ENCODE measurements at places on chromosomes 4 and X.

DNA sequence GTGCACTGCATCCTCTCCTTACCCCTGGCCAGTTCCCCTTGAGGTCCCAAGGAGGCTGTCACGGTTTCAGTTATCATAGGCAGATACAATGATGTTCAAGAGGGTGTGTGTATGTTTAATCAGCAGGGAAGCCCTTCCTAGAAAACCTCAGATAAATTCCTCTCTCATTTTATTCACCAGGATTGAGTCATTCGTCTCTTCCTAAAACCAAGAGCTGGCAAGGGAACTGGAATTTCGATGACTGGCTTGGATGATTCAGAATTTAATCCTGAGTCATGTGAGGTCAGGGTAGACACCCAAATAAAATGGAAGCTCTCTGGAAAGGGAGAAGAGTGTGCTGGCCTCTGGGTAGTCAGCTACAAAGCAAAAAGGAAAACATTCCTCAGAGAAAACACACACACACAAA is 106.2 kb upstream of the RAPGEF2 start:
- no peak for DNase-seq

GRCh38 chr4:138112389-138112788 is 129.8 kb downstream of the SLC7A11 start:
- DNase-seq = no peak

DNA sequence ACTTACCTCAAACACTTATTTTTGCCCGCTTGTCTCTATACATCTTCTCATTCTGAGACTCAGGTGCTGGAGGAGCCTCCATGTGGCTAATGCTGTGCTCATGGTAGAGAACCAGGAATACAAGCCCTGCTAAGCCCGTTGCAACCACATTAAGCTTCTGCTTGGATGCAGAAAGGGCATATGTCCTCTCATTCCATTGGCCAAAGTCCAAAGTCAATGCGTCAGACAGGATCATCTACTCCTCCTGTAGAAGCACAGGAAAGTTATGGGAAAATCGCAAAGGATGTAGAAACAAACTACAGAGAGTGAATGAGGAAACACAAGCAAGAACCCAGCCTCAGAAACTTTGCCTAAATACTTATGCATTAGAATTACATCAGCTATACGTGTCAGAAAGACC is 124.5 kb upstream of the AGA start:
- DNase-seq = no peak

GRCh38 chr4:154354883-154355282 is 136.7 kb downstream of the DCHS2 start:
- DNase-seq = no peak

DNA sequence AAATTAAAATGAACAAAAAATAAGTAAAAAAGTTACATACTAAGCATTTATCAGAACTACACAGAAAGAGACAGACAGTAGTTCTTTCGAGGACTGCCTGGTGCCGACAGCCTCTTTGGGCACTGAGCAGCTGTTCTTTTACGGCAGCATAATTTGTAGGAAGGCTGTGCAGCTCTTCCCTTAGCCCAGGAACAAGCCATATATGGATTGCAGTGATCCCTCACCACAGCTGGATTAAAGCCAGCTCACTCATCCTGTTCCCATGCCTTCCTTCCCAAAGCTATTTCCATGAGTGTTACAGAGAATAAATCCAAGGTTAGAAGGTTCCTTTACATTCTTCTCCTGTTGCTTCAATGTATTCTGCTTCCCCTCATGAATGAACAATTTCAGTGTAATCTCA is 71.7 kb downstream of the DDX60L start:
- no peak for DNase-seq

DNA sequence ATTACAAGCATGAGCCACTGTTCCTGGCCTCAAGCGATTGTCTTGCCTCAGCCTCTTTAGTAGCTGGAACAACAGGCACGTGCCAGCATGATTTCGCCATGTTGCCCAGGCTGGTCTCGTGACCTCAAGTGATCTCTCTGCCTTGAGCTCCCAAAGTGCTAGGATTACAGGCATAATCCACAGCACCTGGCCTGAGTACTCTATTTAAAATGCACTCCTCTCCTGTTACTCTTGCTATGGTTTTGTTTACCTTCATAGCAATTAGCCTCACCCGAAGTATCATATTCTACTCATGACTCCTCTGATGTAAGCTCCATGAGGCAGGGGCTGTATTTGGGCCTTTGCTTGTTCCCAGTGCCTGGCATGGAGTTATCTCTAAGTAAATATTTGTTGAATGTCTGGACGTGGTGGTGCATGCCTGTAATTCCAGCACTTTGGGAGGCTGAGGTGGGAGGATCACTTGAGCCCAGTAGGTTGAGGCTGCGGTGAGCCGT is 92.5 kb upstream of the SLC34A2 start:
- no peak for DNase-seq

GRCh38 chrX:40644821-40645358 is 2.5 kb downstream of the CXorf38 start:
- no peak for DNase-seq

DNA sequence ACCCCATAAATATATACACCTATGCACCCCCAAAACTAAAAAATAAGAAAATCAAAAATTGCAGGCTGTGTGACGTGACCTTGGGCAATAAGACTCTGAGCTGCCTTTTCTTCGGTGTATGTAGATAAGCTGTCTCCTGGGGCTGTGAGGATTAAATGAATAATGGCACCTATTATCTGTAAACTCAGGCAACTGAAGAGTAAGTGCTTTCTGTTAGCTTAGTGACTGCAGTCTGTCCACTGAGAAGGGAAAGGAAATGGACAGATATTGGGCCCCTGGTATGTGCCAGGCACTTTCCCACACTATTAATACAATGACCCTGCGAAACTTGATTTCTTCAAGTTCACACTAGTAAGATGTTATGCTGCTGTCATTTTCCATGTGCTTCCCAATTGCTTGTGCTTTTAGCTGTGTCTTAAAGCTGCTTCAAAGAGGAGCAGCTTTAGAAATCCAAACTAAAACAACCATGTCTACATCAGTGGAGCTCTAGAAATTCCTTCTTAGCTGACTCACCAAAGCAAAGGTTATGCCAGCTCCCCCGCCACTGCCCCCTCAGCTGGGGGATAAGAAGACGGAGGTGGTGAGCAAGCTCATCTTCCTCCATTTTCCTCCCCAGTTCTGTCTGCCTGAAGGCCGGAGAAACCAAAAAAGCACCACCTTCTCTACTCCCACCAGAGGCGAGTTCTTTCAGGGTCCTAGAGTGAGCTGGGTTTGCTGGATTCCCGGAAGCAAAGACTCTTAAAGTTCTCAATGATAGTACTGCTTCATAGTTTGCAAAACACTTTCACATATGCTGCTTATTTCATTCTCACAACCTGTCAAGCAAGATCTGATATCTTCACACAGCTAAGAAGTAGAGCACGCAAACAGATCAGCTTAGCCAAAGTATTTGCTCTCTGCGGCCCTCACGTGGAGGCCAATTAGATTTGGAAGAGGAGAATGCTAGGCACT is 8.8 kb upstream of the DGAT2L6 start:
- no peak for DNase-seq

DNA sequence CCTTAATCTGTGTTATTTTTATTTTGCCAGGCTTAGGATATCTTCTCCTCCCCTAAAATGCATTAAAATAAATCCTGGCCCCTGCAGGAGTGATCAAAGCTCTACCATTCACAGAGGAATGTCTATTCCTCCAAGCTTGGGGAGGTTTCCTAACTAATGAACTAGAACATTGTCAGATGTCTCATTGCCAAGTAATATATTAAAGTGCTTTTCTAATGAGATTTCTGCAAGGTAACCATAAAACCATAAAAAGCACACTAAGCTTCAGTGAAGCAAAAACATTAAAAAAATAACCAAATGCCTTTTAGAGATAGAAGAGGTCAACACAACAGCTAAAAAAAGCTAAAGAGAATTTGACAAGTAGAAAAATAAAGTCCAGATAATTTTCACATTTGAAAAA is 34.8 kb downstream of the IGFBP7 start:
- DNase-seq = no peak

DNA sequence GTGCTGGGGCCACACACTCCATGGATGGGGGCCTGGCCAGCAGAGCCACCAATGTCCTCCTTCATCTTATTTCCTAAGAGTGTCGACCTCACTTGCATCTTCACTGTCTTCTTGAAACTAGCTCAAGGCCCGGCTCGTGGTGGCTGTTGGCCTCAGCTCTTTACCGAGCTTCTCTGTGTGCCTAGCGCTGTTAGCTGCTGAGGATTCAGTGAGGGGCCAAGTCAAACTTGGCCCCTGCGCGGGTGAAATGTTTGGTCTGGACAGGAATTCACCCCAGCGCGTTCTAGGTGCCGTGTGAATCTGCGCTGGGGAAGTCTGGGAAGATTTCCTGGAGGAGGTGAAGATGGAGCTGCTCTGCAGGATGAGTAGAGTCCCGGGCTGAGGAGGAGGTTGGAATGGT is 8.5 kb downstream of the SORCS2 start:
- DNase-seq = no peak

DNA sequence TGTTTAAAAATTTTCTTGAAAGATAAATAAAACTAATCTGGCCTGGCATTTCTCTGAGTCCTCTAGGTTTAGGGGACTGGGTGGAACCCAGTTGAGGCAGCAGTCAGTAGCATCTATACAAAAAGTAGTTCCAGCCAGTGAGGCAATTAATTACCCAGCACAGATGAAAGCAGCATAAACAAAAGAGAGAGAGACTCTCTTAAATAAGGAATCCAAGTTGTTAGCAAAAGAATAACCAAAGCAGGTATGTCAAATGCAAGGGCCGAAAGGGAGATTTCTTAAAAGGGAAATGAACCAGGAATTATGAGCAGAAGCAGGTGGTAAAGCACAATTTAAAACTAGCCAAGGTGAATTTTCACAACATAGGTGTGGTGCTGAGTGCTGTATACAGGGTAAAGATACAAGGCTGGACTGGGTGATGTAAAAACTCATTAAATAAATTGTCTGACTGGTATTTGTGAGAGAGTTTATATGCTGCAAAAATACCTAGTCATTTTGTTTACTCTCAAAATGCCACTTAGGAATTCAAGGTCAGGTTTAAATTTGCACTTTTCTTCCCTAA is 94.6 kb upstream of the GALNT7 start:
- no peak for DNase-seq

DNA sequence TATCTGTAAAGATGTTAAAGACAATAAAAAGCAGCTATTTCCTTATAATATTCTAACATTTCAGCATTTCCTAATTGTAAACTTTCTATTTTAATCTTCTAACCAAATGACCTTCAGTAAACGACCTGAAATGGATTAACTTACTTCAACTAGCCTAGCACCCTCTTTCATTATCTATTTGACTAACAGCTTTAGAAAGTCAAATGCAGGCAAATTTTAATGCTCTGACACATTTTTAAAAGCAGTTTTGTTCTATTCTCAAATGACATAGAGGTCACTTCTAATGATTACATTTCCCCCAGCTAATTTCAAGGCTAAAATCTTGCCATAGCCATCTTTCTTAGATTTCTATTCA is 41.9 kb downstream of the SLC7A11 start:
- DNase-seq = no peak

DNA sequence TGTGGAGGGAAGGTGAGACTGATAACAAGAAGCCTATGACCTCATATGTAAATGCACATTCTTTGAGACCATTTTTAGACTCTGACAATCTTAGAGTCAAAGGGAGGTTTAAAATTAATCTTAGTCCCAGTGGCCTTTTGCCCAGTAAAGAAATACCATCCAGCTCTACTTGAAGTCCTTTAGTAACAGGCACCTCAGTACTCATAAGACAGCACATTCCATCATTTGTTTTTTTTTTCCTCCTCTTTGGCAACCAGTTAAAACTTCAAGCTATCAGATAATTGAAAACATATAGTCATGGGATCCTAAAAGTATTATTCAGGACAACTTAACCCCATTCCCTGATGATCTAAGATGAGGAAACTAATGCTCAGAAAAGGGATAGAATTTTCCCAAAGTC is 4.6 kb downstream of the EDA2R start:
- no peak for DNase-seq
